ENCODE measurements at places on chromosomes 13 and 19.

- H3K4me1 ChIP-seq, result no peaks in the 10 kb centered on the region
- no peak for DNase-seq
- no peaks in the 10 kb centered on the region for H3K27me3 ChIP-seq
Observed at GRCh38 chr19:16920816-16921529, 32.2 kb downstream of the F2RL3 start.

- H3K36me3 ChIP-seq, result no peaks in the 10 kb centered on the region
- peak; percentile 6 for DNase-seq
- no peaks in the 10 kb centered on the region for H3K27me3 ChIP-seq
- H3K4me1 ChIP-seq, result no peaks in the 10 kb centered on the region
Observed at GRCh38 chr13:33004511-33004910, 11.7 kb upstream of the KL start.

DNA sequence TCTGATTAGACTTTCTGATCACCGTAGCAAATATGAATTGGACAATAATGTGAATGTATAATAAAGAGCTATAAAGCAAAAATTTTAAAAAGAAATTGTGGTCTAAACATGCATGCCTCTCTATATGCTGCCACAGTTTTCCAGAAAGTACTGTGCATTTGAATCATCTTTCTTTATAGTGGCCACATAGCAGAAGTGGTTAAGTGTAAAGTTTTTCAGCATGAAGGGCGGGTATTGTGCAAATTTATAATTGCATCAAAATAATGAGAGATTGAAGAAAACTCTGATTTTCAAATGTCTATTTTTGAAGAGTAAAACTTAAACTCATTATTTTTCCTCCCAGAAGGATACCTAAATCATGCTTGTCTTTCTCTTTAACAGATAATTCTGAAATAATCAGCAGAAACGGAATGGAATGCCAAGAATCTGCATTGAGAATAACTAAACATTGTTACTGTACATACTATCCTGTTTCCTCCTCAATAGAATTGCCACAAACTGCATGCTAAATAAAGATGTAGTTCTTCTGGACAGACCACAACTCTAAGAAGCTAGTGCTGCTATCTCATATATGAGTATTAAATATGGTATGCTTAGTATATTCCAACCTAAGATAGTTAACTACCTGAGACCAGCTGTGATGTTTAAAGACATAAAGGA, 42.9 kb upstream of the RAP2A start:
- no peak for DNase-seq
- peaks cover 1% of the 10 kb centered on the region for H3K4me1 ChIP-seq
- no peak overlapping the region for H3K27ac ChIP-seq

- no peak overlapping the region for H3K27ac ChIP-seq
- no peaks in the 10 kb centered on the region for H3K27me3 ChIP-seq
- H3K4me3 ChIP-seq, result no peak overlapping the region
- DNase-seq, result peak; percentile 7
- H3K36me3 ChIP-seq, result no peaks in the 10 kb centered on the region
Observed at GRCh38 chr13:46647512-46648065, 94.6 kb downstream of the LRCH1 start.

- no peaks in the 10 kb centered on the region for H3K27me3 ChIP-seq
- H3K4me3 ChIP-seq, result no peak overlapping the region
- H3K36me3 ChIP-seq, result no peaks in the 10 kb centered on the region
- peak; percentile 58 for DNase-seq
- peaks cover 17% of the 10 kb centered on the region for H3K4me1 ChIP-seq
- H3K27ac ChIP-seq, result peak overlapping the region; percentile 84
Observed at GRCh38 chr19:49361438-49362047, 673 bp downstream of the TEAD2 start.

- peak; percentile 23 for DNase-seq
- H3K4me1 ChIP-seq, result peaks cover 41% of the 10 kb centered on the region
- peak within 1 kb of the TSS; percentile 92 for H3K4me3 ChIP-seq
- peak within 1 kb of the TSS; percentile 96 for H3K27ac ChIP-seq
Observed at GRCh38 chr19:54137699-54138488, at the start of gene CNOT3. Gene CNOT3 (plus strand): TSS chr19:54137762. CDS start chr19:54142979, 5,217 bp downstream.

DNA sequence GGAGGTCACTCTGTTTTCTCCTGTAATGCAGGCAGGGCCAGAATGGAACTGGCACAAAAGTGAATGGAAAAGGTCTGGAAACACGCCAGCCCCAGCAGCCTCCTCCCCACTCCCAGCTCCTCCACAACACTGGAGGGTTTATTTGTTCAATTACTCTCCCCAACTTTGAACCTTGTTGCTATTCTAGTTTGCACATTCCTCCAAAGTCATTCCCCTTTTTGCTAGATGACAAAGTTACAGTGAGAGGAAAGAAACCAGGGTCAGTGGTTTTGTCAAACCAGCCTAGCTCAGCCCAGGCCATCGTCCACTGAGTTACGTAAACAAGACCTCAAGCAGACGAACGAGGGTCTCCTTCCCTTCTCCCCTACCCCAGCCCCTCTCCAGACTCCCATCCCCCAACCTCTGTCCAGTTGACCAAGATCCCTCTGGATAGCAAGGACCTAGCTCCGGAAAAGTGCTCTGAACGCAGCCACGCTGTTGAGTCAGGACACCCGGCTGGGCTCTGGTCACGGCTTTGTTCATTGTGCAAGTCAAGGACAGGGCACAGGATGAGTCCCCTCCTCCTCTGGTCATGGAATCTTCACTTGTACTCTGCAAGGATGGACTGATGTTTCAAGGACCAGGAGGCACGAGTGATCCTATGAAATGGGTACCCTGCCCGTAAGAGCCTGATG, 180.0 kb downstream of the USP12 start:
- H3K4me1 ChIP-seq, result no peaks in the 10 kb centered on the region
- no peak overlapping the region for H3K27ac ChIP-seq
- no peak overlapping the region for H3K4me3 ChIP-seq
- no peak for DNase-seq

Measured in thyroid gland (tissue), 4 donors.